ENCODE measurements at places on chromosomes 6 and 20.

GRCh38 chr6:106082735-106083398 is 3.3 kb upstream of the PRDM1 start:
- no peak for DNase-seq

DNA sequence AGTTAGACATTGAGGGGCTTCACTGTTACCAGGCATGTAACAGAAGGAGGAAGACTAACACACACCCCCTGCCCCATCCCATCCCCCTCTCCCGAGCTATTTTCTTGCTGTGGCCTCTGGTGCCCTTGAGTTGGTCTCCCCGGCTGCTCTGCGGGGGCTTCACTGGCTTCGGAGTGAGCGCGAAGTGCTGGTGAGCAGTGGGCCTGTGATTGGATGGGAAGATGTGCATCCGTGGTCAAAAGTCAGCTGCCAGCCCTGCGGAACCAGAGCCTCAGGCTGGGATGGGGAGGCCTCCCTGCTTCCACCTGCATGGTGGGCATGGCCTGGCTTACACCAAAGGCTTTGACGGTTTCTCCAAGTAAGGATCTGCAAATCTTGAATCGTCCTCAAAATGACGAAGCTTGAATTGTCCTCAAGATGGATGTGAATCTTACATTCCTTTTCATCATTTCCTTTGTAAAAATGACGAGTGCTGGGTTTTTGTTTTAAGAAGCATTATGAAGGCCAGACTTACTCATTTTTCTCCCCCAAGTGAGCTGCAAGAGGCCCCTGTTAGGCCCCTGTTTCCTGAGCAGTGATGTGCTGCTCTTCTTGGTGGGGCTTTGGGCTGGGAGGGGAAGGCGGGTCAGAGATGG is 23.7 kb downstream of the SPATA2 start:
- DNase-seq = no peak

GRCh38 chr6:13846841-13847240 is 32.5 kb upstream of the MCUR1 start:
- no peak for DNase-seq

- no peak for DNase-seq
Measured at GRCh38 chr6:168292826-168293225, 26.8 kb downstream of the DACT2 start.
